AG08395 (cell line): ENCODE measurements at places on chromosomes 16 and 17.

- no peak for DNase-seq
Observed at GRCh38 chr16:31484491-31485171, 1.7 kb downstream of the SLC5A2 start.

DNA sequence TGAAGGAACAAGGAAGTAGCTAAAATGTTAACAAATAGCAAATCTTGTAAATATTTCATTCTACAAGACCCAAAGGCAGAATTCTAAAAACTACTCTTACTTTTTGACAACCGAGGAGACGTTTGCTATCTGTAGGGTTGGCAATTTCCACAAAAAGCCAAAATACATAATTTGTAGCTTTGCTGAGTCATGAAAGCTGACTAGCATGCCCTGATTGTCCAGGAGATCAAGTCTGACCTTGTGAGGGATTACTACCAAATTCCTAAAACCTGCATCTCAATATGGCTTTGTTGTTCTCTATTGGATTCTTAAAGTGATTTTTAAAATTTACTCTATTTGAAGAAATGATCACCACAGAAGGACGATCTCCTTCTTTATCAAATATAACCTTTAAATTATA is 10.8 kb downstream of the DNAJA2 start:
- no peak for DNase-seq

DNA sequence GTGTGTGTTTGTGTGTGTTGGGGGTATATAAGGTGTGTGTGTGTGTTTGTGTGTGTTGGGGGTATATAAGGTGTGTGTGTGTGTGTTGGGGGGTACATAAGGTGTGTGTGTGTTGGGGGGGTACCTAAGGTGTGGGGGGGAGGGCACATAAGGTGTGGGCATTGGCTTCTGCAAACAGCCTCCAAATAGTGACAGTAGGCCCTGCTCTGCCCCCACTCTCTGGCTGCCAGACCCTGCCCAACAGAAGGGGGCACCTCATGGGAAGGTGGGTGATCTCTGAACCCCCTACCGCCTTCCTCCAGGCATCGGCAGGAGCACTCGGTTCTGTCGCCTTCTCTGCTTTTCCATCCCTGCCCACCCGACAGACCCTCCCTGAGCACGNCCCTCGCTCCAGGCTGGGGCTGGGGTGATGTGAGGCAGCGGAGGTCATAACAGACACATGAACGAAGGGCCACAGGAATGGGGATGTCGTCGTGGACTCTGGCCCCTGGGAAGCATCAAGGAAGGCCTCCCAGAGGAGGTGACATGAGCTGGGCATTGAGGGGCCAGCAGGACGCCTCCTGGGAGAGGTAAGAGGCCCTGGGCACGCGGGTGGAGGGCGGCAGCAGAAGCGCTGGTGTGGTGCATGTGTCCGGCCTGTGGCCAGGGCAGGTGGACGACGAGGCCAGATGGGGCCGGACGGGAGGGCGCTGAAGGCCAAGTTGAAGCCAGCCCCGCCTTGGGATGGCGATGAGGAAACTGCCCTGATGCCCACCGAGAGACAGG is 136.6 kb upstream of the RPH3AL start:
- no peak for DNase-seq

DNA sequence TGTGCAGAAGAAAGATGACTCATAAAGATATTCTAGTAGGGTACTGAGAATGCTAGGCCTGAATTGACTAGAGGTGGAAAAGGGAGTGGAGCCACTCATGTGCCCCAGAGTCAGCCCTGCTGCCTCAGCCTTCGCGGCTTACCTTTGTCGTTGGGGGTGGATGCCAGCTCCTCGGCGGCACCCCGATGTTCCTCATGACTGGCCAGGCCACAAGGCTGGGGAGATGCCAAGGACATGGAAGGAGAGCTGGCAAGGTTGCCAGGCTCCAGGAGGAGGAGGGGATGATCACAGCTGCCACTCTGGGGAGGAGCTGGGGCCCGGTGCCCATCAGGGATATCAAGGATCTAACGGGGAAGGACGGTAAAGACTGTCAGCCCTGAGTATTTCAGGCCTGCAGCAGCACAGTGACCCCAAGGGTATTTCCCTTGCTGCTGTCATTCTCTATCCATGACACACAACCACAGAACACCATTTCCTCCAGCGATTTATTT is 9.7 kb upstream of the SLC35B1 start:
- DNase-seq, result no peak

GRCh38 chr16:56257239-56257638 is 66.0 kb downstream of the GNAO1 start:
- no peak for DNase-seq

- peak; percentile 91 for DNase-seq
Observed at GRCh38 chr17:47810200-47810821, 11.3 kb downstream of the OSBPL7 start.

- no peak for DNase-seq
Observed at GRCh38 chr17:73261952-73262675, 434 bp upstream of the CPSF4L start.

- DNase-seq, result no peak
Observed at GRCh38 chr17:43790311-43790940, 10.2 kb downstream of the CFAP97D1 start.

GRCh38 chr17:31321481-31321880 is at the start of gene EVI2A:
TSS of gene EVI2A (minus strand) at chr17:31321622. CDS start at chr17:31319013, 2,609 bp downstream.
- peak; percentile 68 for DNase-seq

DNA sequence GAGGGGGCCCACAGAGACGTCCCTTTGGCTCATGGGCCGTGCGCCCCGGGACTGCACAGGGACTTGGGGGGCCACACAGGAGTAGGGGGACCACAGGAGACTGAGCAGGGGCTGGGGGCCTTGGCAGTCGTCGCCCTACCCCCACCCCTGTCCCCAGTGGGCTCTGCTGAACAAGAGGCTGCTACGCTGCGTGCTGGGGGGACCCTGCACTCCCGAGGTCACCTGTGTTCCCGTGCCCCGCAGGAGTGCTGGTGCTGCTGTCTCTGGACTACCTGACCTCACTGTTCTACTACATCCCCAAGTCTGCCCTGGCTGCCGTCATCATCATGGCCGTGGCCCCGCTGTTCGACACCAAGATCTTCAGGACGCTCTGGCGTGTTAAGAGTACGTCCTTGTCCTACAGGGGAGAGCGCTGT is 14.4 kb upstream of the RNF213 start:
- DNase-seq, result no peak

GRCh38 chr16:20818929-20819585 is 12.7 kb downstream of the REXO5 start:
- no peak for DNase-seq

DNA sequence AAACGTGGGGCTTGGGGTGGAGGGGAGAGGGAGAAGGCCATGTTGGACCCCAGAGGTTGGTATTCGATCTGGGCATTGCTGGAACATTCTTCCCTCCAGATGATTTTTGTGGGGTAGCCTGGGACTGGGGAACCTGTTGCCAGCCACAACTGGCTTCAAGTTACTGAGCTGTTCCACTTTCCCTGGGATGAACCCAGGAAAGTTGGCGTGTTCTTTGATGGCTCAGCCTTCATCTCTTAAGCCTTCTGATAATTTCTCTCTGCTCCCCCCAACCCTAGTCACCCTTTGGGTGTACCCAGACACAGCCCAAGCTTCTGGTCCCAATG is 2.1 kb downstream of the TBX21 start:
- no peak for DNase-seq

GRCh38 chr16:88971371-88972097 is 5.5 kb downstream of the CBFA2T3 start:
- no peak for DNase-seq

GRCh38 chr16:101586-101985 is 23.6 kb downstream of the MPG start:
- no peak for DNase-seq

GRCh38 chr17:34090593-34090992 is 164.5 kb upstream of the CCL2 start:
- no peak for DNase-seq

DNA sequence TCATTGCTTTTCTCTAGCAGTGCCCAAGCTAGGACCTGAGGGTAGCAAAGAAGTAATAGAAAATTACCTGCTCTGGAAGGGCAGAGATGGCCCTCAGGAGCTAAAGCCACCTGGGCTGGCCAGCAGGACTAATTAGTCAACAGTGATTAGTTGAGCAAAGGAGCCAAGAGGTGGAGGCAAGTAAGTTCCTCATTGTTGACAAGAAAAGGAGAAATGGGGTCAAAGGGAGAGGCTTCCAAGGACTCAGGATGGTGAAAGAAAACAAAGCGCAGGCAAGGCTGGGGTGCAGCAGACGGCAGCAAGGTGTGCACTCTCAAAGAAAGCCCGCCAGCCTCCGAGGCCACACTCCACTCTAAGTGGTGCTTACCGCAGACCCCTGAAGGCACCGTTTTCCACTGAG is 44.6 kb downstream of the CMTM4 start:
- DNase-seq, result no peak

DNA sequence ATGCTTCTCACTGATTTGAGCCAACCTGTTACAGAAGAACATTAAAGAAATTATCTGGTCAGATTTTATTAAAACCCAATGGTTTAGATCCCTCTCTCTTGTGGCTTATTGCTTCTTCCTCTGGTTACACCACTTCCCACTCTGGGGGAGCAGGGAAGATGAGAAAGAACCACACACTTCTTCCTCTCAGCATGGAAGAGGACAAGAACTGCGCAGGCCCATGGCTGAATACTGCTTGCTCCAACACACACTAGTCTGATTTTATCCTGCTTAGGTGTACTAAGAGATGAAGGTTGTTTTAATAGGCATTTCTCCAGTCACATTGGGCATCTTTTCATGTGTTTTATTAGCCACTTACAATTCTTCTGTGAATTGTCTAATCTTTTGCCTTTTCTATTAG is 27.6 kb downstream of the MAP3K3 start:
- DNase-seq, result no peak

DNA sequence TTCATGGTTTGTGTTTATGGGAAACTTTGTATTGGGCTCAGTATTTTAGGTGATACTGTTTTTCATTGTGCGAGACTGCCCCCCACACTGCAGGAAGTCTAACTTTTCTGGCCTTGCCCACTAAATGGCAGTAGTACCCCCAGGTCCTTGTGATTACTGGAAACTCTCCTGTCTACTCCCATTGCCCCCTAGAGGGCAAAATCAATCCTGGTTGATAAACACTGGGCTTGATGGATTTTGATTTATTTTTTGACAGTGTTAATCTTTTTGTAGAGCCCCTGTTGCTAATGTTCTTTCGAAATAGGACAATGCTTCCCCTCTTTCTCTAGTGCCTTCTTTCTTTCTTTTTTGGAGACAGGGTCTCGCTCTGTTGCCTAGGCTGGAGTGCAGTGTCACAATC is 15.5 kb downstream of the METTL9 start:
- DNase-seq, result no peak
